ENCODE measurements at places on chromosomes 1 and 21.

DNA sequence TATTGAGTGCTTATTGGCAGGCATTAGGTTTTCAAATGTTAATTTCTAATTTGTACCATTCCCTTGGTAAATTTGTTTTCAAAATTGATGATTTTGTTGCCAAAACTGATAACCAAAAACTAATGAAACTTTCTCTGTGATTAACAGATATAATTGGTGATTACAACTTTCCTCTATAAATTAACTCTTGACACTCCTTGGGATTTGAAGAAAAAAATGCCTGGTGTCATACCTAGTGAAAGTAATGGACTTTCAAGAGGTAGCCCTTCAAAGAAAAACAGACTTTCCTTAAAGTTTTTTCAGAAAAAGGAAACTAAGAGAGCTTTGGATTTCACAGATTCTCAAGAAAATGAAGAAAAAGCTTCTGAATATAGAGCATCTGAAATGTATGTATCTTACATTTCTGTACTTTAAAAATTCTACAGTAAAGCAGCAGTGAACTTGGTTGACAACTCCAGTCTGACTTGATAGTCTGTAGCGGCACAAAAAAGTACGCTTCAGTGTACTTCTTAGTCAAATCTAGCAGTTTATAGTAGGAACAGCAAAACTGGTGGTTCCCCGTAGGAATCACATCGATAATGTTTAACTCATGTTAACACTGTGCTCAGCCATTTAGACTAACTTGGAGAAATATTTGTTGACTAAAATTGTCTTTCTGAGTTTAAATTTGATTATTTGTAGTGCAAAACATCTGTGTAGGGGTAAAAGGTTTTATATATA lies 3.0 kb downstream of the USP1 start:
- peak; percentile 14 for DNase-seq

GRCh38 chr21:39263372-39263771 lies 50.1 kb downstream of the BRWD1 start:
- no peak for DNase-seq

DNA sequence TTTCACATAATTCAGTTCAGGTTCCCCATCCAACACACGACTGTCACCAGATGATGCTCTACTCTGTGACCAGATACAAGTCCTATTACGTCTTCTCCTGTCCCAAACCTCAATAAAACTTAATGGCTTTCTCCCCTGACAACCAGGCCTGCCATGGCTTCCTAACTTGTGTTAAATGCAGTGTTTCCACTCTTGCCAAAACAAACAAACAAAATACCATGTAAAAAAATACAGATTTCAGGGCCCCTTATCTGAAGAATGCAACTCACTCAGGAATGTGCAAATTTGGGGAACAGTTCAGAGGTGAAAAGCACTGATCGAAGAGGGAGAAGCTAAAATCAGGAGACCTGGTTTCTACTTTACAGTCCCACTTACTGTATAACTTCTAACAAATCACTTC lies 863 bp upstream of the NUF2 start:
- no peak for DNase-seq

- DNase-seq, result no peak
Observed at GRCh38 chr1:75672528-75673393, 51.7 kb upstream of the ACADM start.

GRCh38 chr21:8994640-8995511 lies 1526.5 kb upstream of the TPTE start:
- DNase-seq, result no peak

GRCh38 chr1:66278260-66279021 lies 255.5 kb upstream of the SGIP1 start:
- DNase-seq, result no peak

All from activated CD4-positive, alpha-beta T cell treated with anti-CD3 and anti-CD28 coated beads, Interleukin-2, amount 10 ng/mL, durations not matched to agents 7 days and 5 days (primary cell).